ENCODE measurements at places on chromosomes 11 and 22.

GRCh38 chr22:42922374-42923191 lies 65.5 kb upstream of the ARFGAP3 start:
- no peak for DNase-seq

GRCh38 chr22:38202437-38203089 lies 769 bp downstream of the MAFF start:
- peak; percentile 88 for DNase-seq

DNA sequence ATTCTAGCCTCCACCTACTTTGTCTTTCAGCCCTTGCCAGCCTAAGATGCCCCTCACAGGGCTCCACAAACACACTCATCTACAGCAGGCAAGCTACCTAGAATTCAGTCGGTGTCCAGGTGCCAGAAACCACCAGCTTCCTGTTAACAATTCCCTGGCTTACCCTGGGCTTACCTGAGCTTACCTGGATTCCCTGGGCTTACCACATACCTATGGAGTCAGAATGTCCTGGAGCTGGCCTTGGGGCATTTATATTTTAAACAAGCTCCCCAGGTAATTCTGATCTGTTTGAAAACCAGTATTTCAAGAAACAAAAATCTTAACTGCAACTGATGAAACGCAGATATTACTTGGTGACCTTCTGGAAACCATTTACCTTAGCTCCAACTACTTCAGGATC lies 123.6 kb downstream of the SLC1A2 start:
- DNase-seq, result no peak

GRCh38 chr22:19766511-19767426 lies 6.2 kb downstream of the TBX1 start:
- no peak for DNase-seq

GRCh38 chr11:100991541-100991940 lies 138.1 kb downstream of the PGR start:
- DNase-seq, result no peak

- DNase-seq, result no peak
Observed at GRCh38 chr11:28871090-28871489, 762.9 kb downstream of the METTL15 start.

DNA sequence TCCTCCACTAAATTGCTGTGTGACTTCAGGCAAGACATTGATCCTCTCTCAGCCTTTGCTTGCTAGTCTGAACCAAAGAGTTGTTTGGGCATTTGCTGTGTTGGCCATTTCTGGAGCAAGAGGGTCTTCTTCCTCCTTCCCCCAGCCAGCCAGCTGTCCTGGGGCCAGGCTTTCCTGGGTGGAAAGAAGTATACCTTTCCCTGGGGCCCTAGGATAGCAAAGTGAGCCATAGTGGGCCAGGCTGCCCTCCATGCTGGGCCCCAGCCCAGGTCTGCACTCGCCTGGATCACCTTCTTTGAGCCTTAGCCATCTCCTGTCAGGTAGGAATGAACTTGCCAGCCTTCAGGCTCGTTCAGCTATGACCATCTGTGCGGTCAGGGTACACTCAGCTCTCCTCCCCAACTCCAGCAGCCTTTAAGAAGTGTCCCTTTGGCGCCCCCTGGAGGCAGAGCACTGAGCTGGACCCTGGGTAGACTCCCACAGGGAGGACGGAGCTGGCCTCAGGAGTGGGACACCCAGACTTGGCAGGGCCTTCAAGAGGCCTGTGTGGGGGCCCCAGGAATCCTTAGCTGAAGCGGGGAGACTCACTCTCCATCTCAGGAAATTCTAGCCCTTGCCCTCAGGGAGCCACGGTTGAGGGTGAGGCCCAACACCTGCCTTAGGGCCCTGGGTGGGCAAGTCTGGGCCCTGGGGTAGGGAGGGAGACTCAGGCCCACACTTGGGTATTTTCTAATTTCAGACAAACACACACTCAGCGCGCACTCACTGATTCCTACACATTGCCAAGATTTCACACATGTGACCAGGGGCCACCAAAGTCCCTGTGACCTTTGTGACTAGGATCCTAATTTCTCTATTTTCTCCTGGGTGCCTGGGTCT lies 35.6 kb upstream of the TPBGL start:
- DNase-seq, result peak; percentile 89

GRCh38 chr11:69245041-69245440 lies 48.9 kb upstream of the MYEOV start:
- no peak for DNase-seq

DNA sequence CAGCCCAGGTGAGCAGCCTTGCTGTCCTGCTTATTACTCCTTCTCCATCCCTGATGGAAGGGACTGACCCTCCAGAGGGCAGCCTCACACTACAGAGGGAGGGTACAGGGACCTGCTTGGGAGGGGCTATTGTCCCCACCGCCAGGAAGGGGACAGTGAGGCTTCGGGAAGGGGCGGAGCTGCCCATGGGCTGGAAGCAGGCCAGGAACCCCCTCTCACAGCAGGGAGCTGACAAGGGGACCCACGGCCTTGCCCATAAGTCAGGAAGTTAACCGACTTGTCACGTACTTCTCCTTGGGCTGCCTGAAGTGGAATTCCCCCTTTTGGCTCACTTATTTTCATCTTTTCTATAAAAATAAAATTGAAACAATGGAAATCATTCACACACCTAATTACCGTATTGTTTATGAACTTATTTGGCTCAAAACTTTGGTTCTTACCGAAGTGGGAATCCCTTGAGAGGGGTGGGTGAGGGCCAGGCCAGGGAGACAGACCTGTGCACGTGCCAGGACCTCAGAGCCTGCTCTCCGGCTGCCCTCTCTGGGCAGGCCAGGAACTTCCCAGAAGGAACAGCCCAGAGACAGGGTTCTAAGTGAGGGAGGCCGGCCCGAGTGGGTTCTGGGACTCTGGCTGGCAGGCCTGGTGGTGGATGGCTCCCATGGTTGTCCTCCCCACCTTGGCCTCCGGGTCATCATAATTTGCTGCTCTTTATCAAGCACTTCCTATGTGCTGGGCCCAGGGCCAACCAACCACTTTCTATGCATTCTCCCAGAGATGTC lies 5.8 kb downstream of the MGAT3 start:
- DNase-seq, result no peak

DNA sequence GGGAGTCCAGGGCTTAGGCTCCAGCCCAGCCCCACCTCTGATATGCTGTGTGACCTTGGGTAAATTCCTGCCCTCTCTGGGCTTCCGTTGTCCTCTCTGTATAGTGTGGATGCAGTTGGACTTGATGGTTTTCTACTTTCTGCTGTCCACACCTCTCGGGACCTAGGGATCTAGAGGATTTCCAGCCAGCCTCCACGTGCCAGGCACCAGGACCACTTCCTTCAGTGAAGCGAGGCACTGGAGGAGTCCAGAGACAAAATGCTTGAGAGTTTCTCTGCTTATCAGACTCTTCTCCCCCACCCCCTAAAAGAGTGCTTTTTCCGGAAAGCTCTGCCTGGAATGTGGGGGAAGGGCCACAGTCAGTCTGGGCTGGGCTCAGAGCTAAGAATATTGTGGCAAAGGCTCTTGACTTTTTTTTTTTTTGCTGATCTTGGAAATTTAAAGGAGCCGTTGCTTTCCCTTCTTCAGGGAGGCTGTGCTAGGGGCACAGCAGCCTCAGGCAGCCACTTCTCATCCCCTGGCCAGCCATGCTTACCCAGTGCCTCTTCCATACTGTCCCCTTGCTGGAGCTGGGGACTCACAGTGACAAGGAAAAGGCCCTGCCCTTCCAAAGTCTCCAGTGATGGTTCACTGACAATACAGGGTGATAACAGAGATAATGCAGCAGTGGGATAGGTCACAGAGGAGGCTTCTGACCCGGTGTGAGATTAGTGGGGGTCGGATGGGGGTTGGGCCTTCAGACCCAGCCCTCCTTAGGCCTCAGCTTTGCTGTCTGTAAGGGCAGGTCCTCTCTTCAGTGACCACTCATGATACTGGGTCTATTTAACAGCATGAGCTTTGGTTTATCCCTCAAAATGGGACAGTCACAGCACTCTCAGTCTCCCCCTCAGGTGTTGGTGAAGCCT lies 2.9 kb upstream of the SERPINH1 start:
- DNase-seq, result peak; percentile 29

DNA sequence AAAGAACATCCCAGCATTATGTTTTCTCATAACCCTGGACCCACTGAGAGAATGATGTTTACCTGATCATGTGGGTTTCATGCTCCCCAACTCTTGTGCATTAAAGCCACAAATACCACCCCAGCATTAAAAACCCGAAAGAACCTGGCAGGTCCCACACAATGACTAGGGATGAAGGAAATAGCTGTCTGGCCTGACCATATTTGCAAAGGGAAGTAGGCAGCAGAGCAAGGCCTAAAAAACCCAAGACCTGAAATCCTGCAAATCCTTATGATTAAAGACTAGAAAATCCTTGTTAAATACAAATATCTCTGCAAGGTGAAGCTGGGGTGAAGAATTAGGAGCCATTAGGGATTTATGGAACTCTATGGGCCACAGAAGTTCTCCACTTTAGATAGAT lies 23.7 kb downstream of the PAK1 start:
- no peak for DNase-seq

DNA sequence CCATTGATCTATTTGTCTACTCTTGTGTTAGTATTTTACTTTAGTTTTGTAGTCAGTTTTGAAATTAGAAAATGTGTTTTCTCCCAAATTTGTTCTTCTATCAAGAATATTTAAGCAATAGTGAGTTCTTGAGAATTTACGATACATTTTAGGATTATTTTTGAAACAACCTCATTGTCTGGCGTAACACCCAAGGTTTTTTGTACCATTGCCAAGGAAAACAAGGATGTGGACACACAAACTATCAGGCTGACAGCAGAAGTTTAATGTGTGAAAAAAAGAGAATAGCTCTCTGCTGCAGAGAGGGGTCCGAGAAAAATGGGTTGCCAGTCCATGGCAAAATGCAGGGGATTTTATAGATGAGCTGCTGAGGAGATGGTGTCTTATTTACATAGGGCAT lies 865.1 kb upstream of the CNTN5 start:
- DNase-seq, result no peak
